ENCODE measurements at places on chromosomes 13 and 19. TPM values are rescaled to one million over a fixed set of nuclear protein-coding genes. Genes with fewer than 3 reads are reported as not detected.

- DNase-seq: no peak
Measured at GRCh38 chr13:110023729-110024644, 237.6 kb upstream of the IRS2 start.

The TNFSF13B gene
- 3.3 TPM for total RNA-seq

DNA sequence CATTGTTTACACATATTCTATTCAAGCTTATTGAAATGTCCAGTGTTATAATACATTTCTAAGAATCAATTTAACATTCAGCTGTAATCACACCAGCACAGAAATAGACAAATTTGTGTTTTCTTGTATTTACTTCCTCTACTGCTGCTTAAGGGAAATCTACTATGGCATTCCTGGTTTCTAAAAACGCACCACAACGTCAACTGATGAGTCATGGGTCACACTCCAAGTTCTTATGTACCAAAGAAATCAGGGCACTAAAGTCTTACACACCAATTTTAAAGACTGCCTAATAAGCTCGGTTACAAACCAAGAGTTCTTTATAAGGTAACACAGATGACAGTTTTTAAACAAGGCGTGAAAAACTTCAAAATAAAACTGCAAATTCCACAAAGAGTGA lies 13.2 kb downstream of the LNX2 start:
- peak; percentile 65 for DNase-seq

- no peak for DNase-seq
Measured at GRCh38 chr13:31747966-31748365, 8.6 kb downstream of the RXFP2 start.

- peak; percentile 69 for DNase-seq
Measured at GRCh38 chr19:15629003-15629880, 11.5 kb upstream of the CYP4F3 start.

DNA sequence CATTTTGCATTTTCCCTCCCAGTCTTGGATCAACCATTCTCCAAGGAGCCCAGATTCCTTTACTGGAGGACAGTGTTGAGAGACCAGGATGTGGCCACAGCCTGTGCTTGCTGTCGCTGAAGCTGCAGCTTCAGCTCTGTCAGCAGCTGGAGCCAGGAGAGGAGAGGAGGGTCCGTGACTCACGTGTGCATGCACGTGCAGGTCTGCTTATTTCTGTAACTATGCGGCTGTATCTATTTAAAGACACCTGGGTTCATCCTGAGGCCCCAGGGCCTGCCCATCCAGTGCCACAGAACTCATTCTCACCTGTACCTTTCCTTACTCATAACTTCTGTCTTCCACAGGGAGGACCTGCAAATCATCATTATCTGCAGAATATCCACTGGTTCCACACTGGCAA lies 8.2 kb upstream of the LAMP1 start:
- no peak for DNase-seq

The ZNF573 gene
- 11.9 TPM for total RNA-seq

The ADAT3 gene
- total RNA-seq: 6.9 TPM

The MBD3L2 gene
- not detected for total RNA-seq

- no peak for DNase-seq
Measured at GRCh38 chr19:2726160-2726855, 5.1 kb upstream of the DIRAS1 start.

The KIR2DL4 gene
- total RNA-seq: not detected

DNA sequence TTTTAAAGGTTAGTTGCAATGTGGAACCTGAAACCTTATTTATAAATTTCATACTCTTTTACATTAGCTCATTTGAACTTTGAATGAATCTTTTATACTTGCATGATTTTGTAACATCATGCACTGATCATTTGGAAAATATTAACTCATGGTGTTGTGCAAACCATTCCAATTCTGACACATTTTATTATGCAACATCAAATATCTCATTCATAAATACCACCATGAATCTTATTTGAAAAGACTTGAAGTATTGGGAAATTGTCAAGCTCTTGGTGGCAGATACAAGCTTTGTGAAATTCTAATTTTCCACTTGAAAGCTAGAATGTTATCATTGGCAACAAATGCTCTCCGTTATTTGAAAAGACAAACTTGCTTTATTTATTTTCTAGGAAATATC lies 379.9 kb upstream of the PCDH20 start:
- DNase-seq: peak; percentile 33

GRCh38 chr19:51552996-51553725 lies 17.9 kb upstream of the ZNF175 start:
- peak; percentile 59 for DNase-seq

DNA sequence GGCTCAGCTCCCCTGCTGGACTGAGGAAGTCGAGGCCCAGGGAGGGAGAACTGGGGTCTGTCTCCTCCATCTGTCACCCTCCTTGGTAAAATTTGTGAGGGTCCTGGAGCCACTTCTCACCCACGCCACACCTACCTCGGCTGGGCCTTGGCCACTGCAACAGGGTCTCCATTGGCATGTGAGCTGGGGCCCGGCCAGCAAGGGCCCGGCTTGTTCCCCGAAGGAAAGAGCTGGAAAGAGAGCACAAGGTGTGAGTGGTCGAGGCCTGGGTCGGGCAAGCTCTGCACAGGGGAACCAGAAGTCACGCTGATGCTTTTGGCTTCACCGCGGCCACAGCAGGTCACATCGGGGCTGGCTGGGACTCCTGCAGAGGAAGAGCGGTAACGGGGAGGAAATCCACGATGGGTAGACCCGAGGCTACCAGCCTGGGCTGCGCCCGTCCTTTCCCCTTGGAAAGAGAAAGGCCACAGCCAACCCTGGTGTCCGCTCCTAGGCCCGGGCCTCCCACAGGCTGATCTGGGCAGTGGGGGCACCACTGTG lies 9.0 kb downstream of the NANOS3 start:
- DNase-seq: no peak

The CGB8 gene
- total RNA-seq: not detected

The ERFL gene
- total RNA-seq: not detected

GRCh38 chr13:44108331-44108858 lies 228.7 kb downstream of the LACC1 start:
- peak; percentile 51 for DNase-seq

The VAV1 gene
- not detected for total RNA-seq

The MCEMP1 gene
- 0.44 TPM for total RNA-seq

The ATG4D gene
- total RNA-seq: 22.6 TPM

The GPR4 gene
- total RNA-seq: not detected

The NCR1 gene
- total RNA-seq: not detected

DNA sequence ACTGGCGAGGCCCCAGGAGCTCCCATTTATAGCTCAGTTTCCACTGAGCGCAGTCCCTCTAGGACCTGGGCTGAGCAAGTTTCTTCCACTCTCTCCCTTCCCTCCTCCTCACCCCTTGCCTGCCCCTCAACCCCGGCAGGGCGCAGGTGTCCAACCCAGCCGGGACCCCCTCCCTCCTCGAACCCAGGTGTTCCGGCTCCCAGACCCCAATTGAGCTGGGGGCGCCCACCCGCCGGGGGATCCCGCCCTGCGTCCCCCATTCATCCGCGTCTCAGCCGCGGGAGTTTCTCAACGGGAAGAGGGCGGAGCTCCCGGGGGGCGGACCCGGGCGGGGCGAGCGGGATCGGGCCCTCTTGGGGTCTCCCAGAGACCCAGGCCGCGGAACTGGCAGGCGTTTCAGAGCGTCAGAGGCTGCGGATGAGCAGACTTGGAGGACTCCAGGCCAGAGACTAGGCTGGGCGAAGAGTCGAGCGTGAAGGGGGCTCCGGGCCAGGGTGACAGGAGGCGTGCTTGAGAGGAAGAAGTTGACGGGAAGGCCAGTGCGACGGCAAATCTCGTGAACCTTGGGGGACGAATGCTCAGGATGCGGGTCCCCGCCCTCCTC lies at the start of gene KIRREL2:
Gene KIRREL2, plus strand, starts transcription at position 366 of the 604 bp plus-strand sequence. Its CDS starts 209 bp downstream, at position 575.
- no peak for DNase-seq

The KIR2DL1 gene
- total RNA-seq: not detected

DNA sequence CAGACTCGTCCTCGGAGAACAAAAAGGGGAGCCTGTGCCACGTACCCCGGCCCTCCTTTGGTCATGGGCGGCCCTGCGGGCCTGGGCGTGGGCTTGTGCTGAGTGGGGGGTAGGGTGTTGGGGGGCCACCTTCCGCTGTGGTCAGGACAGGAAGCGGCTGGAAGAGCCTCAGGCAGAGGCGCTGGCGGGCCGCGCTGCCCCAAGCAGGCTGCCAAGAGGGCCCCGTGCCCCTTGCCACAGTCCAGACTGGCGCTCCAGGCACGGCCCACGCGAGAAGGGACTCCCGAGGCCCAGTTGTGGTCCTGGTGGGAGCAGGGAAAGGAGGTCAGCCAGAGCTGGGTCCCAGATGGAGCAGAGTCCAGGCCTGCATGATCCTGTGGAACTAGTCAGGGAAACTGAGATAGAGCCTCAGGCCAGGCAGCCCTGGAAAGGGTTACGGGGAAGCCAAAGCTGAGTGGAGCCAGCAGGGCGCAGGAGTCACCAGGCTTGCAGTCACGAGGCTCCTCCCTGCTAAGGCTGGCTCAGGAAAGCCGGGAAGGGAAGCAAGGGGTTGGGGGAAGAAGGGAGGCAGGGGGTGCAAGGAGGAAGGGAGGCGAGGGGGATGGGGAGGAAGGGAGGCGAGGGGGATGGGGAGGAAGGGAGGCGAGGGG lies 135.0 kb downstream of the CRYL1 start:
- no peak for DNase-seq

GRCh38 chr19:38265213-38265861 lies 964 bp downstream of the SPINT2 start:
- peak; percentile 54 for DNase-seq

- DNase-seq: no peak
Measured at GRCh38 chr19:18465214-18465963, 27.5 kb upstream of the ISYNA1 start.

DNA sequence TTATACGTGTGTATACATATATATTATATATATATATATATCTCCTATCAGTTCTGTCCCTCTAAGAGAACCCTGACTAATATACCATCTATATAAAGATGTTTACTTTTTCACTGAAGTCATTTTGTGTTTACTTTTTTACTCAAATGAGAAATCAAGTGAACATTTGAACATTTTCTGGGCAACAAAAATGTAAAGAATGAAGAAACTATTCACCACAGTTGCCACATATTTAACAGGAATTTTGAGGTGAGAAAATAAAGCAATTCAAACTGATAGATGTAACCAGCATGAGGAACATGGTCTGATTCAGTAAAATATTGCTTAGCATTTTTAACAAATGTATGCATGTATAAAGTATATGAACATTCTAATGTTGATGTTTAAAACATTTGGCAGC lies 299.2 kb upstream of the KLHL1 start:
- no peak for DNase-seq

DNA sequence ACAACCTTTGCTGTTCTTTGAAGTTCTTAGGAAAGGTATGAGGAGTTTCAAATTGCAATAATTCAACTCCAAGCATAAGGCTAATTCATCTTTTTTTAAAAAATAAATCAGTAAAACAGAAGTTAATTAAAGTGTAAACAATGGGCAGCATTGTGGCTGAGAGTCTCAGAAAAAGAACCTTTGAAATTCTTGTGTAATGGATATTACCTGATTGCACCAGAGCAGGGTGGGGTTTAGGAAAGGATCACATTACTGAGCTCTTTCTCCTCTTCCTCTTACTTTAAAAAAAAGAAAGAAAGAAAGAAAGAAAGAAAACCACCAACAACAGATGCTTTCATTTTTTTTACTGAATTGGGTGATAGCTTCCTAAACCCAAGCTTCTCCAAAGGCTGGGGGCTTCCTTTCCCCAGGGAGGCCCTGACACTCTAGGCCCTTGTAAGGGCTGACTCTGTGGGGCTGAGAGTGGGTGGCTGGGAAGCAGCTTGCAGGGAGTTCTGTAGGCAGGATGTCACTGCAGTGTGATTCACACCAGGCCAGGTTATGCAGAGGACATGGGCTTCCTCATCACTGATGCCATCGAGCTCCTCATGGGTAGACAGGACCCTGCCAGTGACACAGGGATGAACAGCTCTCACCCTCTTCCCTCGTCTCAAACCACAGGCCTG lies 564.5 kb downstream of the FGF9 start:
- DNase-seq: no peak

- no peak for DNase-seq
Measured at GRCh38 chr19:18293642-18294466, 12.4 kb upstream of the JUND start.

GRCh38 chr19:6048793-6049405 lies 61.4 kb downstream of the RFX2 start:
- peak; percentile 89 for DNase-seq

DNA sequence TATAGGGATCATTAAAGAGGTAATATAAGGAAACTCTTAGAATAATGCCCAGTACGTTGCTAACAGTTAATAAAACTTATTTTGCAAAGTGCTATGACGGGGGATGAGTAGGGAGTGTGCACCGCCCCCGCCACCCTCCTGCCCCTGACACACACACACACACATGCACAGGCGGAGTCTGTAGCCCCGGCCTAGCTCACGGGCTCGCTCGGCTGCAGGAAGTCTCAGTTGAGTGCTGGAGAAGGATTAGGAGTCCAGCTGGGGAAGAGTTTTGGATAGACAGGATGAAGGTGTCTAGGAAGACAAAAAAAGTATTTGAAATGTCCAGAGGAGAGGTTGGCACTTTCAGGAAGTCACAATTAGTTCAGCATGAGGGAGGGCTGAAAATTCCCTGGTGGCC lies 21.5 kb downstream of the GSX1 start:
- no peak for DNase-seq

GRCh38 chr13:52846567-52847321 lies 1.7 kb downstream of the PCDH8 start:
- no peak for DNase-seq

The RNF17 gene
- not detected for total RNA-seq

DNA sequence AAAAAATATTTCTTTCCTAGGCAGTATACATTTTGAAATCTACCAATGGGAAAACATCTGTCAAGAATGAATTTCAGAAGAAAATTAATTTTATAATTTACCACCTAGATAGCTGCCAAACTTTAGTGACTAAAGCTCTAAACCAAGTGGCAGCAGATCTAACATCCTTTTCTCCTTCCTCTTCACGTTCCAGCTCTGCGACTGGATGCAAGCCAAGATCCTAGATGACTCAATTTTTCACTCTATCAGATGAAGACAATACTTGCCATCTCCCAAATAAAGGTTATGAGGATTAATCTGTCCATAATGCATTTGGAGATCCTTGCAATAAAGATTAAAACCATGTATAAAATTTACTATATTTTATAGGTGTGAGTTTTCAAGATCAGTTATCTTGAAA lies 66.7 kb upstream of the MIR17HG start:
- peak; percentile 47 for DNase-seq

- DNase-seq: no peak
Measured at GRCh38 chr19:18204394-18205199, 755 bp upstream of the RAB3A start.

DNA sequence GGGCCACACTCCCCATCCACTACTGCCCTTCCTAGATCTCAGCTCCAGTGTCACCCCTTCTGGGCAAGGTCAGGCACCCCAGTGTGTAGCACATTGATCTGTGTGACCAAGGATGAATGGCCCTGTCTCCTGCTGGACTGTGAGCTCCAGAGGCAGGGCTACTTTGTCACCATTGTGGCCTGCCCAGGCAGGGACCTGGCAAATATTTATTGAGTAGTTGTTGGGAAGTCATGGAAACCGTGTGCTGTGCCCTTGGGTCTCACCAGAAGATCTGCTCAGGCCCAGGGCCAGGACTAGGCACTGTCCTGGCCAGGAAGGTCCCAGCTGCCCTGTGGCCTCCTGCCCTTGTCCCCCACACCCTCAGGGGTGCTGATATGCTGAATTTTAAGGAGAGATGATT lies 10.5 kb downstream of the NACC1 start:
- no peak for DNase-seq

All from MCF 10A (cell line).